ENCODE measurements at places on chromosomes 3 and 15. TPM values are rescaled to one million over a fixed set of nuclear protein-coding genes. Genes with fewer than 3 reads are reported as not detected.

The LMCD1 gene
- 28.8 TPM for total RNA-seq

The RTP3 gene
- not detected for total RNA-seq

The PIGZ gene
- 4.6 TPM for total RNA-seq

The DNAH1 gene
- total RNA-seq, result 1.0 TPM

The CHD2 gene
- total RNA-seq, result 47.4 TPM

The CHRD gene
- total RNA-seq, result 0.63 TPM

The TMEM207 gene
- not detected for total RNA-seq

The C2CD4A gene
- total RNA-seq, result 3.2 TPM

The CEP19 gene
- total RNA-seq, result 5.6 TPM

Data from dermis microvascular lymphatic vessel endothelial cell (primary cell).